Fibroblast of skin of right biceps (primary cell): ENCODE measurements at places on chromosomes 16 and 17.

- peak; percentile 73 for DNase-seq
Observed at GRCh38 chr16:89909777-89910716, 8.6 kb upstream of the MC1R start.

- no peak for DNase-seq
Observed at GRCh38 chr17:32482568-32483320, 4.0 kb upstream of the CDK5R1 start.

GRCh38 chr16:66409156-66409555 is 17.9 kb upstream of the BEAN1 start:
- peak; percentile 79 for DNase-seq

GRCh38 chr17:78763561-78763960 is 18.5 kb downstream of the CYTH1 start:
- DNase-seq, result peak; percentile 85

DNA sequence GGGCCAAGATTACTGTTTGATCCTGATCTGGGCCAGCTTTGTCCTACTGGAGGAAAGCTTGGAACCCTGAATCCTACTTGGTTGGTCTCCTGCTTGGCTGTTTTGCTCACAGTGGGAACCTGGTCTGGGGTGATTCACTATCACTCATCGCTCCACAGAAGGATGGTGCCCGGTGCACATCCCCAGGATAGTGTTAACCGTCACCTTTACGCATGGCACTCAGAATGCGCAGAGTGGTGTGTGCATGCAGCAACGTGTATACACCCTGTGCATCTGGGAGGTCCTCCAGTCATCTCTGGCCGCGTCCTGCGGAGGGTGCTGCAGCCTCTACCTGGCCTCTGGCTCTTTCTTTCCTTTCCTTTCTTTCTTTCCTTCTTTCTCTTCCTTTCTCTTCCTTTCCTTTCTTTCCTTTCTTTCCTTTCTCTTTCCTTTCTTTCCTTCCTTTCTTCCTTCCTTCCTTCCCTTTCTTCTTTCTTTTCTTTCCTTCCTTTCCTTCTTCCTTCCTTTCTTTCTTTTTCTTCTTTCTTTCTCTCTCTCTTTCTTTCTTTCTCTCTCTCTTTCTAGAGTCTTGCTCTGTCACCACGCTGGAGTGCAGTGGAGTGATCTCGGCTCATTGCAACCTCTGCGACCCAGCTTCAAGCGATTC is 13.1 kb downstream of the SOCS3 start:
- DNase-seq, result peak; percentile 37

GRCh38 chr16:86150641-86151238 is 251.8 kb downstream of the IRF8 start:
- no peak for DNase-seq

- no peak for DNase-seq
Observed at GRCh38 chr17:77863814-77864161, 94.7 kb upstream of the TNRC6C start.

- DNase-seq, result no peak
Observed at GRCh38 chr16:52538511-52538910, 8.4 kb downstream of the TOX3 start.

GRCh38 chr17:49715717-49716279 is 8.0 kb upstream of the SLC35B1 start:
- DNase-seq, result no peak

GRCh38 chr17:8069587-8069860 is 18.0 kb downstream of the ALOX12B start:
- no peak for DNase-seq

- peak; percentile 82 for DNase-seq
Observed at GRCh38 chr16:2023092-2024031, 3.3 kb upstream of the NHERF2 start.

GRCh38 chr16:28931801-28932225 is at the start of gene CD19:
CD19 (plus strand) TSS chr16:28931971; CDS start chr16:28932001, 30 bp downstream.
- DNase-seq, result no peak

GRCh38 chr17:68296217-68297191 is 5.2 kb downstream of the ARSG start:
- DNase-seq, result no peak

- DNase-seq, result no peak
Observed at GRCh38 chr16:31347445-31347844, 7.5 kb upstream of the ITGAX start.

DNA sequence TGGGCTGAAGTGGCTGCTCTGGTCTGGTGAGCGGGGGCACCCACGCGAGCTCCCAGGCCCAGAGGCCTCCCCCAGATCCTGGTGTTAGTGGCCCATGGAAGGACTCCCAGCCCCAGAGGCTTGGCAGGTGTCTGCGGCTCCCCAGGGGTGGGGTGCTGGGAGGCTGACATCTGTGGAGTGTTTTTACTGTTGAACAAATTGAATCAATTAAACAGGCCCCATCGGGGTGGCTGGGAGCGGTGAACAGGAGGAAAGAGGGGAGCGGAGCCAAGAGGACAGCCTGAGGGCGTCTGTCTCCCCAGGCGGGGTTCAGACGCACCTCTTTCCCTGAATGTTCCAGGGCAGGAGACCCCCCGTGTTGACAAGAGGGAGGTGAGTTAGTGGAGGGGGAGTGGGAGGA is 29.9 kb downstream of the ACTG1 start:
- no peak for DNase-seq

DNA sequence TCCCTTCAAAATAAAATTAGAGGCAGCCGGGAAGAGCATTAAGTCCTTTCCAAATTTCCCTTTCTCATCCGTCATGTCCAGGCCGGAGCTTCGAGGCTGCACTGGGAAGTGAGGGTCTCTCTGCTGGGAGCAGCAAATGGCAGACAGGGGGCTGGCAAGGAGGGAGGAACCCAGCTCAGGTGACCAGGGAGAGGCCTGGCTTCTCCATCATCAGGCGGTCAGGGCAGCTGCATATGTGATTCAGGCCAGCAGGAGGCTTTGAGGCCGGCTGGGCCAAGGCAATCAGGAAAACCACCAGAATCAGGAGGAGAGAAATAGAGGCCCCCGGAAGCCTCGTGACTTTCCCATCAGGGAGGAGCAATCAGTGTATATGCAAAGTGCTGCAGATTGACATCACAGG is 85.0 kb upstream of the RPL38 start:
- no peak for DNase-seq

DNA sequence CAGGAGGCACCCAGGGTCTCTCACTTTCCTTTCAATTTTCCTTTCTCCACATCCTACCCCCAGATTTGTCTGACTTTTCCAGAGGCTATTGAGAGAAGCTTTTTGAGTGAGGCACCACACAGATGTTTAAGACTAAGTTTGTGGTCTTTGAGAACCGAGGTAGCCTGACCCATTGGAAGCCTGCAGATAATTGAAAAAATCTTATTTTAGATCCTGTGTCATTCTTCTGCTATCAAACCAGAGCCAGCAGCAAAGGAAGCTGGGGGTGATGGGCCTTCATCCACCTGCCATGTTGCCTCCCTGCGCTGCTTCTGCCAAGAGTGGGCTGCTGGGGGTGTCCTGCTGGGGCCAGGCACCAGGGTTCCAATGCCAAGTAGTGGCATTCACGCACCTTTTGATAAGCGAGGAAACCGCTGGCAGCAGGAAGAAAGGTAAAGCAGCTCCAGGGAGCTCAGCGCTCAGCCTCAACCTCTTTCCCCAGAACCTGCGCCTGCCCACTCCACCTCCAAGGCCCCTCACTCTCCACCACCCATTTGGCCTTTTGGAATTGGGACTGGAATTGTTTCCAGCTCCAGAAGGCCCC is 55.6 kb downstream of the MPRIP start:
- no peak for DNase-seq

DNA sequence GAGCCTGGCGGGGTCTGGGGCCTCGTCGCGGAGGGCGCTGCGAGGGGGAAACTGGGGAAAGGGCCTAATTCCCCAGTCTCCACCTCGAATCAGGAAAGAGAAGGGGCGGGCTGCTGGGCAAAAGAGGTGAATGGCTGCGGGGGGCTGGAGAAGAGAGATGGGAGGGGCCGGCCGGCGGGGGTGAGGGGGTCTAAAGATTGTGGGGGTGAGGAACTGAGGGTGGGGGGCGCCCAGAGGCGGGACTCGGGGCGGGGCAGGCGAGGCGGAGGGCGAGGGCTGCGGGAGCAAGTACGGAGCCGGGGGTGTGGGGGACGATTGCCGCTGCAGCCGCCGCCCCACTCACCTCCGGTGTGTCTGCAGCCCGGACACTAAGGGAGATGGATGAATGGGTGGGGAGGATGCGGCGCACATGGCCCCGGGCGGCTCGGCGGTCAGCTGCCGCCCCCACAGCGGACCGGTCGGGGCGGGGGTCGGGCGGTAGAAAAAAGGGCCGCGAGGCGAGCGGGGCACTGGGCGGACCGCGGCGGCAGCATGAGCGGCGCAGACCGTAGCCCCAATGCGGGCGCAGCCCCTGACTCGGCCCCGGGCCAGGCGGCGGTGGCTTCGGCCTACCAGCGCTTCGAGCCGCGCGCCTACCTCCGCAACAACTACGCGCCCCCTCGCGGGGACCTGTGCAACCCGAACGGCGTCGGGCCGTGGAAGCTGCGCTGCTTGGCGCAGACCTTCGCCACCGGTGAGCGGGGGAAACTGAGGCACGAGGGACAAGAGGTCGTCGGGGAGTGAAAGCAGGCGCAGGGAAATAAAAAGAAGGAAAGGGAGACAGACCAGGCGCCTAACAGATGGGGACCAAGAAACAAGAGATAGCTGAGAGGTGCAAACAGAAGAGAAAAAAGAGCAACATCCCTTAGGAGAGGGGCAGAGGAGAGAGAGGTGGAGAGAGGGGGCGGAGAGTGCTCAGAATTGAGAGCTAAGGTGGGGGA is at the start of gene PNMT:
PNMT (plus strand) TSS at position 509 of the 980 bp plus-strand sequence; CDS start at position 532, 23 bp downstream.
- DNase-seq, result peak; percentile 58

- DNase-seq, result no peak
Observed at GRCh38 chr16:88713568-88714419, 7.5 kb downstream of the CTU2 start.

DNA sequence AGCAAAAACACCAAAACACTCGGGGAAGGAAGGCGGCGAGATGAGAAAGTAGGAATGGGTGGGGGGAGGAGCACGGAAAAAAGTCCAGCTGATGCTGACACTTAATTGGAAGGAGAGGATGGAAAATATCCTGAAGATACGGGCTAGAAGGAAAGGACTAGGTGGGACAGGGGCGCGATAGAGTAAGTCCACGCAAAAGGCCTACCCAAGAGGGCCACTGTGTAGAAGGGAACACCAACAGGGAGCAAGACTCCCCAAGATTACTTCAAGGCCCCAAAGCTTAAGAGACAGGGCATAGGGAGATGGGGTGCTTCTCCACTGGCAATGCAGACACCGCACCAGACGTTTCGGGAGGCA is 736 bp downstream of the APPBP2 start:
- no peak for DNase-seq

- peak; percentile 87 for DNase-seq
Observed at GRCh38 chr17:18025945-18026776, 12.8 kb downstream of the ATPAF2 start.

DNA sequence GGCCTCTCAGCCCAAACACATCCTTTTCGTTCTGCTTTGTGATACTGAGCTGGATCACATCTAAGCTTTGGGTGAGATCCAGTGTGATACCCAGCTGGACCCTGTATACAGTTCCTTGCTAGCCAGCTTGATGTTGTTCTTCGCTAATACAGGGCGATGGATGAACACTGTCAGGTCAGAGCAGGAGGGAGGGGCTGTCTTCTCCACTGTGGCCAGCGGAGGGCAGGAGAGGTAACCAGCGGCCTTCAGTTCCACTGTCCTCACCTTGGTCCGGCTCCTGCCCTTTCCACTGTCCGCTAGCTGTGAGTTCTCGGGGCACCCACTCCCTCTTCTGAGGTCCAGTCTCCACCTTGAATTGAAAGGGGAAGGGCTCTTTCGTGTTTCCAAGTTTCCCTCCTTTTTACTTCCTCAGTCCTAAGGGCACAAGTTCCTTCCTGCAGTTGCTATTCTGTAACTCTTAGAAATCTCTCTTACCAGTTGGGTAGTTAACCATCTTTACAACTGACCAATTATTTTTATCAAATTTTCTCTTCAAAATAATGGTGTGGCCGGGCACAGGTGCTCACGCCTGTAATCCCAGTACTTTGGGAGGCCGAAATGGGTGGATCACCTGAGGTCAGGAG is 3.0 kb upstream of the ZNF213 start:
- DNase-seq, result peak; percentile 26

DNA sequence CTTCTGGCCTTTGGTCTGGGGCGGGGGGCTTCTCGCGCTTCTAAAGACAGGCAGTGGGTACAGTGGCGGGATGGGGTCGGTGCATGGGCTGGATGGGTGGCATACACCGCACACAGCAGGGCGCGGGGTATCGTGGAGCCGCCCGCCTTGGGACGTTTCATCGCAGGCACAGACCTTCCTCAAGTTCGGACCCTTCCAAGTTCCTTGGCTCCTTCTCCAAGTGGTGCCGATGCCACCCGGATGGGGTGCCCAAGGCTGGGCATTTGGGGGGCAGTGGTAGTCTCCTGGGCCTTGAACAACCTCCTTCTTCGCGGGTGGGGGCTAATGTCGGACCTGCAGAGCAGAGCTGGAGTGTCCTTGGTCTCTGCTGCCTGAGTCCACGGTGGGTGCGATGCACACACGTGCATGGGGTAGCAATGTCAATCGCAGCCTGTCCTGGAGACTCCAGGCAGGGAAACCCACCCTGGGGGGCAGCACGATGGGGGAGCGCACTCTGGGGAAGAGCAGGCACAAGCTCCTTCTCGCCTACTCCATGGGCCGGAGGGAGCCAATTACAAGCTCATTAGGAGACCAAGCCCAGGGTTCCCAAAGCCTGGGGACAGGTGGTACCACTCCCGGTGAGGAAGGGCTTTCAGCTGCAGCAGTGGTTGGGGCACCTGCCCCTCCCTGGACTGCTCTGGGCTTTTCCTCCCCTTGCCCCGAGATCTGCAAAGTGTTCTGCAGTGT is 686 bp upstream of the MTSS2 start:
- DNase-seq, result no peak

GRCh38 chr17:20059728-20060188 is 50.6 kb downstream of the SPECC1 start:
- DNase-seq, result no peak

GRCh38 chr17:2172077-2172851 is 117.4 kb downstream of the HIC1 start:
- DNase-seq, result peak; percentile 99

DNA sequence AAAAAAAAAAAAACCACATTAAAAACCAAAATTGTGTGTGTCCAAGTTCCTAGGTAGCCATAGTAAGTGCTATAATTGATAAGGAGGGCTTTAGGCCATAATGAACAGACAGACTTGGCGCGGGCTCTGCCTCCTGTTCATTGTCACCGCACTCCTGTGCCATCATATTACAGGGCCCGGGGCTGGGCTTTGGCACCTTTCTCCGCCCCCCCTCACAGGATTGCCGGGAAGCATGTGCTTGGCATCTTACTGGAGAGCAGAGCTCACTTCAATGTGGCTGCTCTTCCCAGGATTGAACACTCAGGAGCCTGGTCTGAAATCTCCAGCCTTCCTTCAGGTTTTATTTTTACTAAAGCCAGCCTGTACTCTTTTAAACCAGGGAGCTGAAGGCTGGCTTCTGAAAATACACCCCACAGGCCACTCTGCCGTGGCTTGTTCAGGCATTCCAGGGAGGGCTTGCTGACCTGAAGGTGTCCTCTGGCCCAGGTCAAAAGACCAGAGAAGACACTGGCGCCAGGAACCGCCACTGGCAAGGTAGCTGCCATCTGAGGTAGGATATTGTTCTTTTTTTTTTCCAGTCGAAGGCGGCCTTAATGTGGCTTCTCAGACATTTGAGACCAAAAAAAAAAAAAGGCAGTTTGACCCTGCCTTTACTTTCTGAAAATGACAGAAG is 39.3 kb downstream of the DHRS7B start:
- DNase-seq, result no peak

GRCh38 chr16:2473999-2474876 is 689 bp upstream of the TBC1D24 start:
- peak; percentile 45 for DNase-seq

GRCh38 chr17:2468270-2468669 is 43.4 kb downstream of the METTL16 start:
- peak; percentile 77 for DNase-seq

- DNase-seq, result peak; percentile 38
Observed at GRCh38 chr17:16407911-16408588, 7.3 kb upstream of the TRPV2 start.

- DNase-seq, result no peak
Observed at GRCh38 chr17:42700586-42701289, 18.4 kb downstream of the CNTNAP1 start.
